ENCODE measurements at places on chromosomes 1 and 21. TPM values are rescaled to one million over a fixed set of nuclear protein-coding genes. Genes with fewer than 3 reads are reported as not detected.

FCER1A gene
- not detected for total RNA-seq

TLR5 gene
- total RNA-seq, result not detected

SH2D2A gene
- 0.86 TPM for total RNA-seq

PCSK9 gene
- 30.1 TPM for total RNA-seq

FAM72A gene
- 1.7 TPM for total RNA-seq

OR6N1 gene
- total RNA-seq, result not detected

ZNF683 gene
- not detected for total RNA-seq

FAM177B gene
- not detected for total RNA-seq

SPATA1 gene
- not detected for total RNA-seq

FMOD gene
- 3.5 TPM for total RNA-seq

LRRC7 gene
- total RNA-seq, result under 0.01 TPM

OR2T33 gene
- not detected for total RNA-seq

C1QTNF12 gene
- total RNA-seq, result 1.1 TPM

ADGRL4 gene
- 1.1 TPM for total RNA-seq

EDN2 gene
- total RNA-seq, result not detected

CD5L gene
- total RNA-seq, result not detected

TMEM61 gene
- not detected for total RNA-seq

IL20 gene
- total RNA-seq, result not detected

TMIGD3 gene
- total RNA-seq, result not detected

NUP210L gene
- total RNA-seq, result not detected

CD244 gene
- not detected for total RNA-seq

IVNS1ABP gene
- 14.9 TPM for total RNA-seq

ANGPTL1 gene
- total RNA-seq, result 6.9 TPM

AMY1C gene
- not detected for total RNA-seq

Data from myometrial cell (primary cell).